Cerebellar cortex (tissue), 1 donor: ENCODE measurements at places on chromosomes 7 and 10.
A peak's percentile ranks its signal among the peaks of the same experiment; 100 is the strongest.

GRCh38 chr10:97039538-97040247 is 146.1 kb downstream of the SLIT1 start:
- DNase-seq, result no peak

DNA sequence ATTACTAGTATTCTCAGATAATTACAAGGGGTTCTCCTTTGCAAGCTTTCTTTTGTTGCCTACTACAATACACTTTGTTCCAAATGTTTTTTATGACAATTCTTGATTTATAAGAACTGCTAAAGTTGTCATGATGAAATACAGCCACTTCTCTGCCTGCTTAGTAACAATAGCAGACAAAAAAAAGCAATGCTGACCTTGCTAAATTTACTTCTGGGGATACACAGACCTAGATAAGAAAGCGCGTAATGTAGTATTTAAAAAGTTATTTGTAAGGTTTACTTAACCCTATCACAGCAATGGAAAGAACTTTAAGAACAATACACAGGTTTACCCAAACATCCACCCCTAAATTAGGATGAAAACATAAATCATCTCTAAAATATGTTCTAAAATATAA is 311.1 kb downstream of the DOCK4 start:
- DNase-seq, result no peak

DNA sequence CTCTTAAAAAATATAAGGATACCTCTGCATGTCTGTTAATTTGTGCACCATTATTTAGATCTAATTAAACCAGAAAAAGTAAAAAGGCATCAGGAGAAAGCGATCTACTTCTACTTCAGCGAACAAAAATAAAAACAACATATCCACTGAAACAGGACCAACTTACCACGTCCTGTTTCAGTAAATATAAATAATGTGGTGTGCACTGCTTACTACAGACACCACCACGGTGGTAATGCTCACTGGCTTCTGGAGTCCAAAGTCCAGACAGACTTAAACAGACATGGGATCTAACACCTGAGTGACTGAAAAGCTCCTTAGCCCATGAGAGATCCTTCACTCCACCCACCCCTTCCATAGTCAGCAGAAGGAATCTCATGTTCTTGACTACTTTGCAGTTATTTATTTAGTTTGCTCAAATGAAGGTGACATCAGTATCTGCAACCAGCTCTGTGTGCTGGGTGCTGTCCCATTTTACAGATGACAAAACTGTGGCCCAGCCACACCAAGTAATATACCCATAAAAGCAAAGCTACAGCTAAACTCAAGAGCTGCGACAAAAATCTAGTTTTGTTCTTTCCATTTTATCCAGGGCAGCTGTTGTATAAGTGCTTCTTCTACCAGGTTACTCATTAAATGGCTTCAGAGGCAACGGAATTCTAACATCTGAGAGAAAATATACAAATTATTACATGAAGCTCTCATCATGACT is 62.1 kb upstream of the NCAPG2 start:
- DNase-seq, result no peak

GRCh38 chr7:73829921-73830680 is 695 bp upstream of the CLDN4 start:
- DNase-seq, result no peak

GRCh38 chr7:144827621-144828020 is 8.2 kb downstream of the TPK1 start:
- no peak for DNase-seq

DNA sequence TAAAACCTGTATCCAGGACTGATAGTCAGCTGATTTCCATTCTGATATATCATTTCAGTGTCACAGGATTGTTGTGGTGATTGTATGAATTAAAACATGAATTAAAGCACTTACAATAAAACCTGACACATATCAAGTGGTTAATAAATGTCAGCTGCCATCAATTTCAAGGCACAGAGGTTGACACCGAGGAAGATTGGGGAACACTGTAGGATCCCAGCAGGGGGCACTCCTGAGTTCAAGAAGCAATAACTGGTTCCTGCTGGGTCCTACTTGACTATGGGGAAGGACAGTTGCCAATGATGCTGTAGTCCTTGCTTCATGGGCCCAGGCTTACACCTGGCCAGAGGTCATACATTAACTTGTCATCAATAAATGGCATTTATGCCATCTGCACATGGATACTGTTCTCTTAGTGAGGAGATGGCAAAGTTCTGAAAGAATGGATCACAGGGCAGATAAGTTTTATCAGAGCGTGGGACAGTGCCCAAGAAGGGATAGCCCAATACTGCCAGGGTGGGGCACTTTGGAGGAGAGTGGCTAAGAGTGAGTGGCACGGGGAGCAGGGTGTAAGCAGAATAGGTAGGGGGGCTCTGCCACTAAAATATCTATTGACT is 24.1 kb downstream of the FZD1 start:
- peak; percentile 17 for DNase-seq

DNA sequence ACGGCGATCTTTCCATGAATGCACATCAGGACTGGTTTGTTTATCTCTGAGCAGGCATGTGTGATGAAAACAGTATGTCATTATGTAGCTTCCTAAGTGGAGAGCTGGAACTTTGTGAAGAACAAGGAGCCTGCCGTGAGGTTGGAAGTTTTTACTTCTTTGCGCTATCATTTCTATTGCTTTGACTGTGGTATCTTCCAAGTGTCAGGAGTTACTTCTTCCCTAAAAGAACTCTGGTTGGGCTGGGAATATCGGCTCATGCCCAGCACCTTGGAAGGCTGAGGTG is 167.4 kb upstream of the AHR start:
- no peak for DNase-seq

DNA sequence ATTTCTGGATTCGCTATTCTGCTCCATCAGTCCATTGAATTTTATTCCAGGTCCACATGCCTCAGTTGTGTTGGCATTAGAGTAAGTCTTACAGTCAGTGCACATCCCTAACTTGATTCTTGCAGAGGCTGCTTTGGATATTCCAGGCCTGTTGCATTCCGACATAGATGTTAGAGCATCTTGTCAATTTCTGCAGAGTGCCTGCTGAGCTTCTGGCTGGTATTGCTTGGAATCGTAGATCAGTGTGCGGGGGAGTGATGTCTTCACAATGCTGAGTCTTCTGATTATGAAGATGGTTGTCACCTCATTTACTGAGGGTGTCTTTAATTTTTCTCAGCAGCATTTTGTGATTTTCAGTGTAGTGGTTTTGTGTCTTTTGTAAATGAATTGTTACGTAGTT is 45.2 kb downstream of the INPP5A start:
- DNase-seq, result peak; percentile 56

DNA sequence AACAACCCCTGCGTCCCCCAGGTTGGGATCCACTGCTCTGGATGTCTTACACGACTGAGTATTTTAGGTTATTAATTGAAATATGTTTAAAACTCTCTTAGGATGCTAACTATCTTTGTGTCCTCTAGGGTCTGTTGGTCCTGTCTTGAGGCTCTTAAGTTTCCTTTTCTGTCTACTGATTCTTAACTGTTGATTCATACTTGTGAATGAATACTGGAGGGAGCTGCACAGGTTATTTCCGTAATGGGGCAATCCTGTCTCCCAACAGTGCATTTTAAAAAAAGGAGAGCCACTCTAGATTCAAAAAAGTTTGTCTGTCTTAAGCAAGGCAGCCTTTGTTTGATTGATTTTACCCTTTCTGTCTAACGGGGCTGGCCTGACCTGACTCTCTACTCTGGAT is 237.6 kb upstream of the POM121L12 start:
- no peak for DNase-seq

DNA sequence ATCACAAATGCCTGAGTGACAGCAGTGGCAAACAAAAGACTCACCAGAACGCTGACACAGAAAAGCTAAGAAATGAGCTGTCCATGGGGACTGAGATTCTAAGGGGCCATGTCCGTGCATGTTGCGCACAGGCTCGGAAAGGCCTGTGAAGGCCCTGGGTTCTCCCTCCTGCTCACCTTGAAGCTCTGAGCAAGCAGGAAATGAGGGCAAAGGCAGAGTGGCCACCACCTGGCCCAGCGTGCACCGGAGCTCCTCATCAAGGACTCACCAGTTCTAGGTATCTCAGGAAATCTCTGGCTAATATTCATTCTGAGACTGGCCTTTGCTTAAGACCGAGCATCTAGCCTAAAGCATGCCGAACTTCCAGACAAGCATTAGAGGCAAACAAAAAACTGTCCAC is 52.7 kb downstream of the MAD1L1 start:
- no peak for DNase-seq

GRCh38 chr10:122163174-122164022 is 107.7 kb upstream of the BTBD16 start:
- DNase-seq, result peak; percentile 54

DNA sequence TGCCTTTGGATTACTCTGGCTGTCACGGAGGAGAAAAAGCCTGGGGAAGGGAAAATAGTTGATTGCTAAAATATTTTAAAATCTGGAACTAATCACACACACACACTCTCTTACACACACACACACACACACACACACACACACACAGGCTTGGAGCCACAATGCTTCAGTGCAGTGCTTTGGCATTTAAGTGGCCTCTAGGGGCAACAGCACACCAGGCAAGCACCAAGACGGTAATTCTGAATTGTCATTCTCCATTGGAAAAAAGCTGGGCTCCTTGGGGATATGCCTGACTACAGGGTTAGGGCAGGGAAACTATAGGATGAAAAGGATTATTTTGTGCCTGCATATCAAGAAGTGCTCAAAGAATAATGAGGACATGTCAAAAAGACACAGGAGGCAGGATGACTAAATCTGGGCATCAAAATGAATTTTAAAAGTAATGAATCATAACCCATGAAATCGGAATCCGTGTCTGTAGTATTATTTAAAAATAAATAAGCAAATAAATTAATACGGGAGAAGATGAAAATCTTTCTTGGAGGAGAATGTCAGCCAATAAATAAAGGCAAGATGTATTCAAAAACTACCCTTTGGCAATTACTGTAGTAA is 30.4 kb upstream of the DDC start:
- DNase-seq, result peak; percentile 43

DNA sequence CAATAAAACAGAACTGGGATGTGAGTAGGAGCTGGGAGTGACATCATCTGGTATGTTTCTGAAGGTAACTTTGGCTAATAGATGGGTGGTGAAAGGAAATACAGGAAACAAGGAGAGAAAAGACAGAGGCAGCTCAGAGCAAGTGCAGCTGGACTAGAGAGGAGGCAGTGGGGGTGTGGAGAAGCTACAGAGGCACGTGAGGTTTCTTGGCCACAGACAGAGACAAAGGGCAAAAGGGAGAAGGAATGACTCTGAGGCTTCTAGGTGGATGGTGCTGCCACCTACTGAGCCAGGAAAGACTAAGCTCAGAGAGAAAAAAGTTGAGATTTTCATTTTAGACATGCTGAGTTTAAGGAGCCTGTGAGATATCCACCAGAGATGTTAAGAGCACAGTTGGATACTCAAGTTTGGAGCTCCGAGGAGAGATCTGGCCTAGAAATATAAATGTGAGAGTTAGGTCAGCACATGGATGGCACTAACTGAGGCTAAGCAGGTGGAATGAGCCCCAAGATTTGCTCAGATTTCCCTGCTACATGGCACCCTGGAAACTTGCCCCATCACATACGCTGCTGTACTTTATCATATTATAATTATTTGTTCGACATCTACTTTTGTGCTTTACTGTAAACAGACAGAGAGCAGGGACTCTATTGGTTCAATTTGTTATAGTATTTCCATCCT is 293.0 kb upstream of the IMMP2L start:
- peak; percentile 16 for DNase-seq

- DNase-seq, result no peak
Measured at GRCh38 chr10:90462749-90463470, 394.9 kb downstream of the HTR7 start.

DNA sequence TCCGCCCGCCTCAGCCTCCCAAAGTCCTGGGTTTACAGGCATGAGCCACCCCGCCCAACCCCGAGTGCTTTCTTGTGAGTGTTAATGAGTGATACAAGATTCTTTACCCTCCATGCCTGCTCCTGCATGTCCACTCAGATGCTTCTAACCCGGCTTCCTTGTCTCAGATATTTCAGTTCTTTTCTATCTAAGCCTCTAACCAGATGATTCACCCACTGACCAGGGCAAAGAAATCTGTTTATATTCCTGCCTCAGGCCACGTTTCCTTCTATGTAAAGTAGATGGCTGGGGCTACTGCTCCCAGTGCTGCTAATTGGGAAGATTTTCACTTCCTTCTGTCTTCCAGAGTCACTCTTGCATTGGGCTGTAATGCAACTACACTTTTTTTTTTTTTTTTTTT is 395.1 kb upstream of the ANKRD30A start:
- no peak for DNase-seq

- DNase-seq, result no peak
Measured at GRCh38 chr7:91496251-91496820, 232.1 kb downstream of the FZD1 start.

- no peak for DNase-seq
Measured at GRCh38 chr10:97034301-97034700, 151.5 kb downstream of the SLIT1 start.

DNA sequence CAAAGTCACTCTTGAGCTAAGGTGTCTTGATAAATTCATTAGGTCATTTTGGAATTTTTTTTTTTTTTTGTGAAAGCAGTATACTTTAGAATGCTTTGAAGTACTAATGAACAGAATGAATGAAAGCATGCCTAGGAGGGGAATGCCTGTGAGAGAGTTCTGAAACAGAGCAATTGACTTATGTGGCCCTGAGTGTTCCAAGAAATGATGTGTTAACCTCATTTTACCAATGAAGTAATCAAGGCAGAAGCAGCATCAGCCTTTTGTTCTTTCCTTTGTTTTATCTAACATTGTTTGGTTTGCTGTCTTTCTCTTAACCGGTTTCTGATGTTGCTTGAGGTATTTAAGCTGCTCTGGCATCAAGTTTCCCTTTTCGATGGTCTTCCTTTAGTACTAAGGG is 154.6 kb upstream of the HGF start:
- no peak for DNase-seq

DNA sequence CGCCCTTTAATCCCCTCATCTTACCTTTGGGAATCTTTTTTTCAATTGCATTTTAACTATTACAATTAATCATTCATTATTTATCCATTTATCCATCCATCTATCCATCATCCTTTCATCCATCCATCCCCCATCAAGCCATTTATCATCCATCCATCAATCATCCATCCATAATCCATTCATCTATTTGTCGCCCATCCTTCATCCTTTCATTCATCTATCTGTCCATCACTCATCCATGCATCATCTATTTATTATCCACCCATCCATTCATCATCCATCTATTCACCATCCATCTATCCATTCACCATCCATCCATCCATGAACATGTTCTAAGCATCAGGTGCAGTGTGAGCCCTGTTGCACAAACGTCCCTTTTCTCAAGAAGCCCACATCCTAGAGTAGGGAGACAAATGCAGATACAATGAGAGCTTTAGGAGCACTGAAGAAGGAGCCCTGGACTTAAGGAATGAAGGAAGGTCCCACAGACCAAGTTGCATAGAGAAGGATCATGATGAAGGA is 199.5 kb downstream of the ADAM12 start:
- DNase-seq, result no peak

GRCh38 chr10:78383378-78384048 is 349.9 kb downstream of the RPS24 start:
- DNase-seq, result no peak

- DNase-seq, result no peak
Measured at GRCh38 chr10:59435707-59436106, 73.4 kb upstream of the FAM13C start.
